Caco-2 (cell line): ENCODE measurements at places on chromosomes 13 and 19. TPM values are rescaled to one million over a fixed set of nuclear protein-coding genes. Genes with fewer than 3 reads are reported as not detected.

- no peak for DNase-seq
- H3K36me3 ChIP-seq, result no peaks in the 10 kb centered on the region
- no peaks in the 10 kb centered on the region for H3K27me3 ChIP-seq
- no peak overlapping the region for H3K4me3 ChIP-seq
- H3K27ac ChIP-seq, result no peak overlapping the region
Measured at GRCh38 chr19:6868351-6868750, 19.0 kb upstream of the ADGRE1 start.

DNA sequence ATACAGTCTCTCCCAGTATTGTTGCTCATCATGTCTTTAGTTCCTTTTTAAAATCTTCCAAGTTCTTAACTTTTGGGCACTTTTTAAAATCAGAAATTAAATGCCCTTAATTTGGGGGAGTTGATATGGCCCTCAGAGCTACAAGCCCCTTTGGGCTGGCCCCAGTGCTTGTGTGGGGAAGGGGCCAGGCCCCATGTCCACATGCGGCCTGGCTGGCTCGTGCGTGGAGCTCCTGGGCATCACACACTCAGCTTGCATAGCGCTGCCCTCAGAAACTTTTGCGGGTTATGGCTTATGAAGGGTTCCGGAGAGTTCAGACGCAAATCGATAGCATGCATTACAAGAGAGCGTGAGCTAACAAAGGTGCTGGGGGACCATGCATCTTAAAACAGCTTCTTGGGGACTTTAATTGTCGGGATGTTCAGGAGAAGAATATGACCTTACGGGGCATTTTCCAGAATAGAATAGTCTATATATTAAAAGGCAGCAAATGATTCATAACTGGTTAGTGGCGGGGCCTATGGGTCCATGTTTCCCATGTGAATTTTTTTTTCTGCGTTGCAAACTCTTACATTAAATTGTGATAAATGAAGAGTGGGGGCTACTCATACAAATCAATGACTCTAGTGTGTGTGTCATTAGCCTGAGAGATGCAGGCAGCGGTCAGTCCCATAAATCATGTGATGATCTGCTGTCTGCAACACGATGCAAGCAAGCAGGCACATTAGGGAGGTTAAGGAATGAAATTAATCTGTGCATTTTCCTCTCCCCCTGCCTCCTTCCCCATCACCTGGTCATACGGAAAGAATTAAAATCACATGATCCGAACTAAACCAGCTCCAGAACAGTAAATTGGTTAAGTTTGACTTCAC lies 185.8 kb upstream of the TSHZ3 start:
- no peaks in the 10 kb centered on the region for H3K27me3 ChIP-seq
- H3K27ac ChIP-seq, result no peak overlapping the region
- H3K4me3 ChIP-seq, result no peak overlapping the region
- no peaks in the 10 kb centered on the region for H3K4me1 ChIP-seq
- no peaks in the 10 kb centered on the region for H3K36me3 ChIP-seq

- H3K4me3 ChIP-seq, result no peak overlapping the region
- no peak for DNase-seq
- no peaks in the 10 kb centered on the region for H3K27me3 ChIP-seq
- no peaks in the 10 kb centered on the region for H3K4me1 ChIP-seq
- no peak overlapping the region for H3K27ac ChIP-seq
Measured at GRCh38 chr13:76223565-76223964, 587.4 kb downstream of the LMO7 start.

DNA sequence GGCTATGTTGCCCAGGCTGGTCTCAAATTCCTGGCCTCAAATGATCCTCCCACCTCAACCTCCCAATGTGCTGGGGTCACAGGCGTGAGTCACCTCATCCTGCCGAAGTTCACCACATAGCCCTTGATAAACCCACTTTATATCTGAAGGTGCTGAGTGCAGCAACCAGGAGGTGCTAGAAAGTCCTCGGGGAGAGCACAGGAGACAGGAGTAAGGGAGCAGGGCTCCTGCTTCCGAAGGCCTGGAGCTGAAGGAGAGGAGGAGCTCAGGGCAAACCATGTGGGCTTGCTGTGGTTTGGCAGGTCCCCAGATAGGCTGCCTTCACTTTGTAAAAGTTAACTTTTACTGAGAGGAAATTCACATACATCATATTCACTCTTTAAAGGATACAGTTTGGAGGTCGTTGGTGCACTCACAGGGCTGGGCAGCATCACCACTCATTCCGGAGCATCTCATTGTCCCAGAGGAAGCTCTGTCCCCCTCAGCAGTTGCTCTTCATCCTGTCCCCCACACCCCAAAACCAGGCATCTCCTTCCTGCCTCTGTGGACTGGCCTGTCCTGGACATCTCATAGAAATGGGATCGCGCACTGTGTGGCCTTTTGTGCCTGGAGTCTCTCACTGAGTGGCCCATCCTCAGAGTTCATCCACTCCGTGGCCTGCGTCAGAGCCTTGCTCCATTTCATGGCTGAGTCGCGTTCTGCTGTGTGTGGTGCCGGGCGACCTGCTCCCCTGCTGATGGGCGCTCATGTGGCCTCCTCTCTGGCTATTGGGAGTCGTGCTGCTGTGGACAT lies 49.5 kb downstream of the KDM4B start:
- no peaks in the 10 kb centered on the region for H3K36me3 ChIP-seq
- H3K27ac ChIP-seq, result no peak overlapping the region
- no peak overlapping the region for H3K4me3 ChIP-seq
- no peaks in the 10 kb centered on the region for H3K4me1 ChIP-seq
- DNase-seq, result no peak
- H3K27me3 ChIP-seq, result no peaks in the 10 kb centered on the region

The ATP5F1D gene
- total RNA-seq, result 126 and 140 TPM in 2 replicates

The ZNF534 gene
- total RNA-seq, result not detected in 2 replicates

- H3K27ac ChIP-seq, result no peak overlapping the region
- H3K4me1 ChIP-seq, result peaks cover 24% of the 10 kb centered on the region
- no peak overlapping the region for H3K4me3 ChIP-seq
Measured at GRCh38 chr19:17331045-17331558, 3.6 kb downstream of the ANO8 start.

DNA sequence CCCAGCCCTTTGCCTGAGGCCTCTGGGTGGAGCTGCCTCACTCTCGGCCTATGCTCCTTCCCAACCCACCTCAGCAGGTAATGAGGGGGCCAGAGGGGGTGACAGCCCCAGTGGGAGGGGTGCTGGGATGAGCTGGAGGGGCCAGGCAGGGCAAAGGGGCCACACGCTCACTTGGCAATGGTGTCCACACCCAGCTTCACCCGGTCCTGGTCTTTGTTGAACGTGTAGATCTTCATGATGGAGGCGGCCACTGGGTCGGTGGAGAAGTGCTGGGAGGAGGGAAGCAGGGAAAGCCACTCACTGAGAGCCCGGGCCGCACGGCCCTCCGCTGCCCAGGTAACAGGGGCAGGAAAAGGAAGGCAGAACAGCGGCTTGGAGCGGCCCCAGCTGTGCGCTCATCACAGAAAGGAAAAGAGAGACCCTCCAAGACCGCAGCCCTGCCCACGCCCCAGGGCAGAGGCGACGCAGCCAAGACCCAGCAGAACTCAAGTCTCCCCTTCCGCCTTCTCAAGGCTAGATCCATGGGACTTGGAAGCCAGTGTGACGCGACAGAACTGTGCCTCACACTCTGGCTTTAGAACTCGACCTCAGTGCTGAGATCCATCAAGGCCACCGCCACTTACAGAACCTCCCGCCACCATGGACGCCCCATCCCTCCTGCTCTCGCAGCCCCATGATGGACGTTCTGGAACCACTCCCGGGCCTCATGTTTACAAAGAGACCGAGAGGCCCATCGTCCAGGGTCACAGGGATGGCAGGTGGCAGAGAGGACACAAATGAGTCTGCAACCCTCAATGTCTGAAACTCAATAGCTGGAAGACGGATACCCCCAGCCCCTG lies 9.2 kb downstream of the UBXN6 start:
- H3K27me3 ChIP-seq, result no peaks in the 10 kb centered on the region
- DNase-seq, result no peak
- H3K4me3 ChIP-seq, result no peak overlapping the region
- H3K36me3 ChIP-seq, result peaks cover 2% of the 10 kb centered on the region
- no peaks in the 10 kb centered on the region for H3K4me1 ChIP-seq
- peak overlapping the region; percentile 36 for H3K27ac ChIP-seq

DNA sequence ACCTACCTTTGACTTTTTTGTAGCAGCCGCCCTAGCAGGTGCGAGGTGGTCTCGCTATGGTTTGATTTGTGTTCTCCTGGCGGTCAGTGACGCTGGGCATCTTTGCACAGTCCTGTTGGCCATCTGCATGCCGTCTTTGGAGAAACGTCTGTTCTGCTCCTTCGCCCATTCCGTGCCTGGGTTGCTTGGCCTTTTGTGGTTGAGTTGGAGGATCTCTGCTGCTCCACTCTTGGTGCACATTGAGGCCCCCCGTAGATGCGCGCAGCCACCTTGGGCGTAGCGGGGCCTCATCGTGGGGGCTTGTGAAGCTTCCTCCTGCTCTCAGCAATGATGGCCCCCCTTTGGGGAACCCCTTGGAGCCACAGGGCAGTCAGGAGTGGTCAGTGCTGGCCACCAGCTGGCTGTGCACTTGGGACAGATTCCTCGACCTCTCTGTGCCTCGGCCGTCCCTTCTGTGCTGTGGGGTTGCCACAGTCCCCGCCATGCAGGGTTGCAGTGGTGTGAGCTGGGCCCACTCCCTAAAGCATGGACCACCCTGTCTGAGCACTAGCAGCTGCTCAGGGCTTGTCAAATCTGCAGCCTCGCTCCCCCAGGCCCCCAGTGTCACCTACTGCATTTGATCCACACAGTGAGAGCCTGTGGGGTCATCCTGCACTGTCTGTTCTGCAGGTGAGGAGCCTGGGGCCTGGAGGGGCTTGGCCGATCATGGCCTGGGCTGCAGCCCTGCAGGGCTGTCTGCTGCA lies 170.8 kb downstream of the KDM4B start:
- H3K4me3 ChIP-seq, result no peak overlapping the region
- no peak for DNase-seq
- no peak overlapping the region for H3K27ac ChIP-seq

The ADM5 gene
- 8.5 and 10.4 TPM in 2 replicates for total RNA-seq
